ENCODE measurements at places on chromosomes 3 and 15.

DNA sequence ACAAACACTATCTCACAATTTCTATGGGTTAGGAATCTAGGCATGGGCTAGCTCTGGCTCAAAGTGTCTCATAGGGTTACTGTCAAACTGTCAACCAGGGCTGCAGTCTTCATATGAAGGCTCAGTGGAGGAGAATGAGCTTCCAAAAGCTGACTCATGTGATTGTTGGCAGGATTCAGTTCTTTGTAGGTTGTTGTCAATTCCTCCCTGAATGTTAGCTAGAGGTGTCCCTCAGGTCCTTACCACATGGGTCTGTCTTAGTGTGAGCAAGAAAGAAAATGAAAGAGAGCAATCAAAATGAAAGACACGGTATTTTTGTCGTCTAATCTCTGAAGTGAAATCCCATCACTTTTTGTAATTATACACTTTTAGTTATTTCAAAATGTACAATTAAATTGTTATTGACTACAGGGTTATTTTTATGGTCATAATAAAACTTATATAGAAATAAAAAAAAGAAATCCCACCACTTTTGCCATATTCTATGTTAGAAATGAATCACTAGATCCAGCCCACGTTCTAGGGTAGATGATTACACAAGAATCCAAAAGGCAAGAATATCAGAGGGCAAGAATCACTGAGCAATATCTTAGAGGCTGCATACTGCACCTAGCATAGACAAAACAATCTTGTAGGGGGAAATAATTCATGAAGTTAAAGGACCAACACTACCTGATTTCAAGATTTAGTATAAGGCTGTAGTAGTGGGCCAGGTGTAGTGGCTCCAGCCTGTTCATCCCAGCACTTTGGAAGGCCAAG, 8.4 kb downstream of the ACSBG1 start:
- H3K27ac ChIP-seq: no peak overlapping the region
- H3K27me3 ChIP-seq: no peaks in the 10 kb centered on the region
- DNase-seq: no peak
- H3K4me3 ChIP-seq: no peak overlapping the region
- no peaks in the 10 kb centered on the region for H3K36me3 ChIP-seq
- H3K4me1 ChIP-seq: no peaks in the 10 kb centered on the region

GRCh38 chr3:128152419-128153155, 694 bp upstream of the EEFSEC start:
- DNase-seq: no peak
- H3K4me3 ChIP-seq: peak overlapping the region; percentile 83
- H3K27me3 ChIP-seq: no peaks in the 10 kb centered on the region
- peak overlapping the region; percentile 90 for H3K27ac ChIP-seq
- peaks cover 25% of the 10 kb centered on the region for H3K4me1 ChIP-seq
- H3K36me3 ChIP-seq: peaks cover 3% of the 10 kb centered on the region

GRCh38 chr15:69940441-69941300, 157.0 kb downstream of the TLE3 start:
- no peak overlapping the region for H3K4me3 ChIP-seq
- DNase-seq: no peak
- H3K36me3 ChIP-seq: no peaks in the 10 kb centered on the region

DNA sequence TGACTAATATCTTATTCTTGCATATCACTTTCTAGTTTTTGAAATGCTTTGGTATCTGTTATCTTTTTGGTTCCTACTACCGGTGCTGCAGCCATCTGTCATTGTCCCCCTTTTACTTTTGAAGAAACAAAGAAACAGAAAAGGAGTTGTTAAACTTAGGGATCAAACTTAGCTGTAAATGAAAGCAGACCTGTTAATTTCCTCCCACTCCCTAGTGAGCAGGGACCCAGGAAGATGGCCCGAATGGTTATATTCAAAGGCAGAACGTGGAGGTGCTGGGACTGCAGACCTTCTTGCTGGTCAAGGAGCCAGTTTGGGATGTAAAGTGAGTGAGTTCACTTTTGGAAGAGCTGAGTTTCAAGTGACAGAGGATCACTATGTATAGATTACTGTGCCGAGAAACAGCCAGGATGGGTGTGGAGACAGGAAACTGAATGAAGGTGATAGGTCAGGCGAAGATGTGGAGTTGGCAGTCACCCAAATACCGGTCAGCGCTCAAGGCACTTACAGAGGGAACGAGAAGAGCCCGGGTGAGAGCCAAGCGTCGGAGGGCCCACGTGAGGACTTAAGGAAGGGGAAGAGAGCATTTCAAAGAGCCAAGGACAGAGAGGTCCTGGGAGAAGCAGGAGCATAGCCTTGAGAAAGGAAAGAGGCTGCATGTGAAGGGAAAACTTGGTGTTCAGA, 20.1 kb downstream of the KBTBD8 start:
- no peaks in the 10 kb centered on the region for H3K36me3 ChIP-seq
- peak overlapping the region; percentile 77 for H3K27ac ChIP-seq
- no peak overlapping the region for H3K4me3 ChIP-seq
- DNase-seq: no peak
- no peaks in the 10 kb centered on the region for H3K27me3 ChIP-seq
- H3K4me1 ChIP-seq: no peaks in the 10 kb centered on the region

DNA sequence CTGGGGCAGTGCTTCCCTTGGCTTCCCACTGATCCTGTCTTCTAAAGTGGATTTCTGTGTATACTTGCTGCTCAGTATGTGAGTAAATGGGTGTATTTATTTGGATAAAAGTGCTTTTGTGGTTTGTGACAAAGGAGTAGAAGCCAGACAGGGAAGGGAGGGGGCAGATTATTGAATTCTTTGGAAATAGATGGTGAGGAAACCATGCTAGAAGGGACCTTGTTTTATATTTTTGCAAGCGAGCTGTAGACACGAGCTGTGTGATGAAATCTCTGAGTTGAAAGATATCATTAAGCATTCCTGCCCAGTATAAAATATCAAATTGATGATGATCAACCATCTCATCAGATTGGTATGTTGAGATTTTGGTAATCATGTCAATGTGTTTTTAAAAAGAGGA, 68.9 kb downstream of the DUT start:
- H3K4me3 ChIP-seq: no peak overlapping the region
- H3K36me3 ChIP-seq: no peaks in the 10 kb centered on the region
- H3K27me3 ChIP-seq: no peaks in the 10 kb centered on the region
- no peak for DNase-seq
- no peaks in the 10 kb centered on the region for H3K4me1 ChIP-seq

DNA sequence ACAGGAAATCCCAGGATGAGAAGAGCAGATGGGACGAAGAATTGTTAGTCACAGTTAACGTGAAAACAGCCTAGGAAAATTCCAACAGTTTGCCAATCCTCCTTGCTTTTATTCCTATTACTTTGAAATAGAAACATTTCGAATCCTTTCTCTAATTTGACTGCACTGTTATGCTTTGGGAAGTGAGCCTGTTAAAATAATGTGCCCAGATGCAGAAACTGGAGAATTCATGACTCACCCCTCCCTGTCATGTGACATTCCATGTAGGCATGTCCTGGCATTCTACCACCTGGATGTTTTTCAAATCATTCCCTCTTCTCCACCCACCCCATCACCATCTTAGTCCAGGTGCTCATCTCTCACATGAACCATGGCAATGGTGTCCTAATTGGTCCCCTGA, 107.3 kb downstream of the MINAR1 start:
- no peaks in the 10 kb centered on the region for H3K27me3 ChIP-seq
- DNase-seq: no peak
- no peaks in the 10 kb centered on the region for H3K36me3 ChIP-seq
- H3K4me1 ChIP-seq: no peaks in the 10 kb centered on the region
- no peak overlapping the region for H3K27ac ChIP-seq

- DNase-seq: no peak
- no peak overlapping the region for H3K4me3 ChIP-seq
- H3K27ac ChIP-seq: no peak overlapping the region
These were observed 178.4 kb upstream of the STT3B start for GRCh38 chr3:31354373-31354772.

GRCh38 chr3:123348471-123349200, 100.3 kb downstream of the ADCY5 start:
- peaks cover 92% of the 10 kb centered on the region for H3K4me1 ChIP-seq
- peaks cover 6% of the 10 kb centered on the region for H3K36me3 ChIP-seq
- H3K27ac ChIP-seq: peak overlapping the region; percentile 87
- no peak for DNase-seq

DNA sequence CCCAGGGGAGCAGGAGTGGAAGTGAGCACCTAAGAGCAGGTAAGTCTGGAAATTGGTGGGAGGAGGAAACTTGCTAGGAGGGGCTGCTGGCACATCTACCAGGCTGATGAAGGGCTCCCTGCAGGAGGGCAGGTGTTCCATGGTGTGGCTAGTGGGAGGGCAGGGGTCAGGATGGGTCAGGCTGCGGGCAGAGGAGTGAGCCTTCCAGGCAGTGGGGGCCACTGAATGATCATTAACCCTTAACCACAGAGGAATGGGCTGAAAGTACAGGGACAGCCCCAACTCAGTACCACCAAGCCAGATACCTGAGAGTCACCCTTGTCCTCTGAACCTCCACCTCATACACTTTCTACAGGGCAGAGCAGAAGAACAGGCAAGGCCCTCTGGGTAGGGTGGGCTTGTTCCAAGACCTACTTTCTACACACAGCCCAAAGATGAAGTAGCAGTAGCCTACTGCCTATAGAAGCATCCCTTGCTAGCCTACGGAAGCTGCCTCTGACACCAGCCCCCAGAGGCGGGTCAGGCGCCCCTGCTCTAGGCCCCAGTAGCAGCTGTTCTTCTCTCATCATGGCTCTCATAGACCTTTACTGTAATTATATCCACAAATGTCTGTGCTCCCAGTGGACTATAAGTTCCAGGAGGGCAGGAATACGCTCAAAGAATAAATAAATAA, 4.6 kb downstream of the RAB6B start:
- H3K36me3 ChIP-seq: no peaks in the 10 kb centered on the region
- H3K27me3 ChIP-seq: no peaks in the 10 kb centered on the region
- H3K4me3 ChIP-seq: no peak overlapping the region
- H3K4me1 ChIP-seq: no peaks in the 10 kb centered on the region
- H3K27ac ChIP-seq: no peak overlapping the region
- DNase-seq: peak; percentile 34

GRCh38 chr15:58554758-58555157, 123.0 kb downstream of the LIPC start:
- no peak overlapping the region for H3K27ac ChIP-seq
- peak; percentile 46 for DNase-seq
- H3K4me3 ChIP-seq: no peak overlapping the region
- no peaks in the 10 kb centered on the region for H3K36me3 ChIP-seq

GRCh38 chr3:148146947-148147826, 550.5 kb upstream of the AGTR1 start:
- no peaks in the 10 kb centered on the region for H3K27me3 ChIP-seq
- no peak overlapping the region for H3K27ac ChIP-seq
- H3K36me3 ChIP-seq: no peaks in the 10 kb centered on the region
- H3K4me3 ChIP-seq: no peak overlapping the region
- no peak for DNase-seq

DNA sequence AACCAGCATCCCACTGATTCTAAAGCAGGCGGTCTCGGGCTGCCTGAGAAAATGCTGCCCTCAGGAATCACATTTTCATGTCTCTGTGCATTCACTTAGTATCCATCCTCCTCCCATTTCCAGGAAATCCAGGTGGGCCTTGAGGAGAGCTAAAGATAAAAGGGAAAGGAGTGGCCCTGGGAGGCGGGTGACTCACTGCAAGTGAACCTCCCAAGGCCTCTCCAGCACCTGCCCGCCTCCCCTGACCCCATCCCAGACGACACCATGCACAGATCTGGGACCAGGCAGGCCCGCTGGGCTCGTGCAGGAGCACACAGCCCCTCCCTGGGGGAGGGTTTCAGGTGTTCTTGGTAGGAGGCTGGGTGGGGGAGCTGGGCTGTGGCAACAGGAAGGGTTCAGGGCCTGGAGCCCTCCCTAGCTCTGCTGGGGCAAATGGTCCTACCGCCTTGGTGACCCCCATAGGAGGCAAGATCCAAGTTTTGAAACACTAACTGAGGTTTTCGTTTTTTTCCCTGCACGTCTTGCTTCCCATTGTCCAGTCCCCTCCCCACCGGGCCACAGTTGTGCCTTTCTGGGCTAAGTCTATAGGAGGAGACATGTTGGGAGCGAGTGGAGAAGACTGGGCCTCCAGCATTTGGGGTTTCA, 22.2 kb downstream of the MELTF start:
- no peak overlapping the region for H3K4me3 ChIP-seq
- no peaks in the 10 kb centered on the region for H3K36me3 ChIP-seq
- H3K27me3 ChIP-seq: no peaks in the 10 kb centered on the region
- no peaks in the 10 kb centered on the region for H3K4me1 ChIP-seq
- DNase-seq: no peak
- H3K27ac ChIP-seq: no peak overlapping the region

DNA sequence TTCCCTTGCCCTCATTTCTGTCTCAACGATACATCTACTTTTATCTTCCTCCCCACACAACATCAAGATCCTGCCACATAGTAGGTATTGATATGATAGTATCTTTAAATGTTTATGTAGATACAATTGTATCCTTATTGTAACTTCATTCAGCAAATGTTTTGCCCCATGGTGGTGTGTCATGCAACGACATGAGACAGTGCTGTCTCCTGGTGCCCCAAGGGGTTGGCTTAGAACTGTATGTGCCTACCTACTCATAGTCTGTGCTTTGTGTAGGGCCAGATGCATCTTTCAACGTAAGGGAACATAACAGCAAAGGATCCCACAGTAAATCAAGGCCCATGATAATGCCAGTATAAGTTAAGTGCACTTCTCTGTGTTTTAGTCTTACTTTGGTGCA, 2.8 kb upstream of the CD47 start:
- H3K27me3 ChIP-seq: no peaks in the 10 kb centered on the region
- H3K4me3 ChIP-seq: no peak overlapping the region
- DNase-seq: no peak
- no peak overlapping the region for H3K27ac ChIP-seq

DNA sequence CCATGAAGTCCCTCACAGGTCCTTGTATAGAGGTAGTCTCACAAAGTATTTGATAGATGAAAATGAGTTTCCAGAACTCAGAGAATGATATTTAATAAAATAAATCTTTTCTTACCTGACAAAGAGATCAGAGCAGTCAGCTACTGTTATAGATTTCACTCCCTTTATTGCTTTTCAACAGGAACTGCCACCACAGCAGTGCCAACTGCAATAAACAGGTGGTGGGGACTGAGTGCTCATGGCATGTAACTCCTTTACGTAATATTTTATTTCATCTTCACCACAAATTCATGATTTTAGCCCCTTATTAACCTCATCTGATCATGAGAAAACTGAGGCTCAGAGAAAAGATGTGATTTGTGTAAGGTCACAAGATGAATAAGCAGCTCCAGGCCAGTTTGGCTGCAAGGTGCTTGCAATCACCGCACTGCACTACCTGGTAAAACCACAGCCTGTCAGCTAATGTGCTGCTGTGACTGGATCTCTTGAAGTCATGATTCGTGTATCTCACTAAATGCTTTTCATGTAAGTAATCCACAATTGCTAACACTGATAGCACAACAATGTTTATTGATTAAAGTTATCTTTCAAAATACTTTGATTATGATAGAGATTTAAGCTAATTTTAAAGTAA, 78.8 kb downstream of the WNT5A start:
- H3K27me3 ChIP-seq: no peaks in the 10 kb centered on the region
- H3K36me3 ChIP-seq: no peaks in the 10 kb centered on the region
- H3K4me3 ChIP-seq: no peak overlapping the region
- H3K27ac ChIP-seq: no peak overlapping the region
